OCI-M1 (cell line): ENCODE measurements at places on chromosomes 16 and 17.

DNA sequence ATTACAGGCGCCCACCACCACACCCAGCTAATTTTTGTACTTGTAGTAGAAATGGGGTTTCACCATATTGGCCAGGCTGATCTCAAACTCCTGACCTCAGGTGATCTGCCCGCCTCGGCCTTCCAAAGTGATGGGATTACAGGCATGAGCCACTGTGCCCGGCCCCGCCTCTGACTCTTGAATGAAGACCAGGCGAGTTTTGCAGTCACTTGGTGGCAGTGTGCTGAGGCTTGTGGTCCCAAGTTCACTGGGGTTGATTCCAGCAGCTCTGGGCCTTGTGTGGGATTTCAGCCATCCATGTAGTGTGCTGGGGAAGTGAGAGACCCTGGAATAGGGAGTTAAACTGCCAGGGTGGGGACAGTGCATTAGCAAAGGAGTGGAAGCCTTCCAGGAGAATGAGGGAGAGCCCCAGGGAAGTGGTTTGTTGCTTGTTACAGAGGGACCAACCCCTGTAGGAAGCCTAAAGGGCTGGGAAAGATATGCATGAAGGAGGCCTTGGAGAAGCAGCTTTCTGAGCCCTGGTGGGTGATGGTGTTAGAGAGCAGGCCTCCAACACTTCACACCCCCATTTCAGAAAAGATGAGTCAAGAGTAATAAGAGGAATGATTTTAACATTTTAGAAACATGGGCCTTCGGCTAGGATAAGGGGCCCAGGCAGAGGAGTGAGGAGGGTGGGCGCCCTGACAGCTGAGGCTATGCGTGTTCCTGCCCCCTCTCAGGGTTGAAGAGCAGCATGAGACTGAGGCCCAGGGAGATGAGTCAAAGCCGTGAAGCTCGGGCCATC, 14.5 kb downstream of the PSKH1 start:
- DNase-seq = no peak

GRCh38 chr17:71203953-71204352, 916.9 kb upstream of the SOX9 start:
- no peak for DNase-seq

- DNase-seq = no peak
Measured at GRCh38 chr17:74130276-74130675, 73.2 kb upstream of the RPL38 start.

DNA sequence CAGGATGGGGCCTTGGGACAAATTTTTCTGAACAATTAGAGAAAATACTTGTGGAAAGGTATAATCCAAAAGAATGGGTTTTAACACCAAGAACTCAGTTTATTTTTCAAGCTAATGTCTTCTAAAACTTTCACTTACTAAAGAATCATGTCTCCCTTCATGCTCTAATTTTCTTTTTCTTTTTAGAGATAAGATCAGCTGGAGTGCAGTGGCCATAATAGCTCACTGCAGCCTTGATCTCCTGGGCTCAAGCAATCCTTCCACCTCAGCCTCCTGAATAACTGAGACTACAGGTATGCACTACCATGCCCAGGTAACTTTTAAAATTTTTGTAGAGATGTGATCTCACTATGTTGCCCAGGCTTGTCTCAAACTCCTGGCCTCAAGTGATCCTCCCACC, 5.5 kb downstream of the OR4D1 start:
- DNase-seq = no peak

- no peak for DNase-seq
Measured at GRCh38 chr16:82660075-82660645, 33.4 kb downstream of the CDH13 start.

DNA sequence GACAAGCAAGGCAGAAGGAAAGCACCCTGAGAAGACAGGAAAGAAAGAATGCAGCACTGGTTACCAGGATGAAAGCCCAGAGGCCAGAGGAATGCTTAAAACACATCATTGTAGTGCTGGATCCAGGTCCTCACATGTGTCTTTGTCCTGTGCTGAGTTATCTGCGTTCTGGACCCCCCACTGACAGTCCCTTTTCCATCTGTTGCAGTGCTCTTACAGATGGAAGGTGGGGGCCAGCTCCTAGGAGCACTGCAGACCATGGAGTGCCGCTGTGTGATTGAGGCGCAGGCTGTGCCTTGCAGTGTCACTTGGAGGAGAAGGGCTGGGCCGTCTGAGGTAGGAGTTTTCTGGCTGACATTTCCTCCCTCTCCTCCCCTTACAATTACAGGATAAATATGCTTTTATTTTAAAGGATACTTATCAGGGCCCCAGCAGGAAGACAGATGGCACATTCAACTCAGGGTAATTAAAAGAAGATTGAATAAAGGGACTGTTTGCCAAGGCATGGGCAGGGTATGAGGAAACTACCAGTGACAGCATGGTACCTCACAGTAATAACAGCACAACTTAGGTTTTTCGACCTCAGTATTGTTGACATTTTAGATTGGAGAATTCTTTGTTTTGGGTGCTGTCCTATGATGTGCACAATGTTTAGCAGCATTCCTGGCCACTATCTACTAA, 3.0 kb downstream of the EME1 start:
- no peak for DNase-seq

DNA sequence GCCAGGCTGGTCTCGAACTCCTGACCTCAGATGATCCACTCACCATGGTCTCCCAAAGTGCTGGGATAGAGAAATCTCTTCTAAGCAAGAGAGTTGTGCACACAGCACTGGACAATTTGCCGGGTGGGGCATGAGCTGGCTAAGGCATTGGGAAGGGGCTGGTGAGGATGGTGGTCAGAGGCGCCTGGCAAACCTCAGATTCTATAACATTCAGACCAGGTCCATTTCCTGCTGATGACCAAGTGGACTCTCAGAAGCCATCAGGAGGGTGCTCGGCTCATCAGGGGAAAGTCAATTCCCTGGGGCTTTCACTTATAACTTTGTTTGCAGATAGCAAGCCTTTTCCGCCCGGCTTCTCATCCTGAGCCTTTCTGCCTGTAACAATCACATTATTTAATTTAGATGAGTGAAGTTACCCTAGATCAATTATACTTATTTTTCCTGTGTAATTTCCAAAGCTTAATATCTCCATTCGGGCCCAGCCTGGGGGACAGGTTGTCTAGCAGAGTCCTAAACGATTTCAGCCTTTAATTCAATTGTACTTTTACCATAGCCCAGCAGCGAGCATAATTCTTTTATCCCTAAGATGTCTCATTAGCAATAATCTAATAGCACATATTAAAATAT, 15.0 kb upstream of the SLC6A2 start:
- DNase-seq = no peak
